GM12892 (cell line): ENCODE measurements at places on chromosomes 1 and 21.

GRCh38 chr1:173424143-173424542, 53.0 kb upstream of the PRDX6 start:
- no peak for DNase-seq

GRCh38 chr1:183675883-183676585, 22.9 kb upstream of the APOBEC4 start:
- DNase-seq, result no peak

DNA sequence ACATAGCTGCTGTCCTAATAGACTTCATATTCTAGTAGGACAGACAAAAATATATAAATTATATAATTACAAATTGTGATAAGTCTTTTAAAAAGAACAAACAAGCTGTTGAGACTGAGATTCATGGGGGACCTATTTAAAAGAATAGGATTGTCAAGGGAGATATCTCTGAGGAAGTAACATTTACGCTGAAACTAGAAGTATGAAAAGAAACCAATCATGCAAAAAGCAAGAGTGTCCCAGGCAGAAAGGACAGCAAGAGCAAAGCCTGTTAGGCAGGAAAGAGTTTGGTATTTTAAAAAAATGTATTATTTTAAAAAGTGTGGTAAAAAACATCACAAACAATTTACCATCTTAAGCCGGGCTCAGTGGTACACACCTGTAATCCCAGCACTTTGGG, 9.1 kb upstream of the METTL13 start:
- DNase-seq, result no peak

- DNase-seq, result no peak
Observed at GRCh38 chr1:159753386-159753785, 27.4 kb upstream of the DUSP23 start.

- no peak for DNase-seq
Observed at GRCh38 chr21:41643246-41643966, 123.4 kb downstream of the RIPK4 start.

- DNase-seq, result no peak
Observed at GRCh38 chr1:78104322-78104721, 58.6 kb downstream of the GIPC2 start.

DNA sequence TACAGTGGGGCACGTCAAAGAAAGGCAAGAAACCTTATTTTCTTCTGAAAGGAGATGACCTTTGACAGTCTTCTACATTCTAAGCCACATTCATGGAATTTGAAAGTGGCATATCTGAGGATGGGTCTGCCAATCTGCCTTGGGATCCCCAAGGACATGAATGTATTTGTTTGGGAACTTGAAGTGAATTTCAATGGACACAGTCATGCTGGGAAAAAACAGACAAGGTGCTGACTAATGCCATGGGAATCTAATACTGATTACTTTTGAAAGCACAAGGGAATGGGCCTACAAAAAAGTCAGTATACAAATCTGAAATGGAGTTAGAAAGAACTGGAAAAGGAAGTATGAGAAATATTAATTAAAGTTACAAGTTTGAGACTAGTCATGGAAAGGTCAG, 128.8 kb downstream of the KCNJ6 start:
- no peak for DNase-seq

DNA sequence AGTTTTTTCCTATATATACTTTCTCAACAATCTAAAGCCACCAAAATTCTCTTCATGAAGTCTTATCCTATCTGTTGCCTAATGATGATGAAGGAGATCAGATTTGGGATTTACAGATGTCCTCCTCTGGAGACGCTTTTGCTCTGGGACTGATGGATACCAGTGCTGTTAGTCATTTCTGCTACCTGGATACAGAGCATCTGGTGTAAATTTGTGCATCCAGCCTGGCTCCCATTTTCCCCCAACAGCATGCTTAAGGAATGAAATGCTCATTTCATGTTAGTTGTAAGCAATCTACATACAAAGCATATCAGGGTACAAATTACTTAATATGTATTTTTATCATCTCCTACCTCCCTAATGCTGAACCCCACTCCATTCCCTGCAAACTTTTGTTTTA, 57.7 kb downstream of the HNRNPR start:
- DNase-seq, result no peak

- DNase-seq, result no peak
Observed at GRCh38 chr21:17859661-17860060, 40.5 kb upstream of the C21orf91 start.

DNA sequence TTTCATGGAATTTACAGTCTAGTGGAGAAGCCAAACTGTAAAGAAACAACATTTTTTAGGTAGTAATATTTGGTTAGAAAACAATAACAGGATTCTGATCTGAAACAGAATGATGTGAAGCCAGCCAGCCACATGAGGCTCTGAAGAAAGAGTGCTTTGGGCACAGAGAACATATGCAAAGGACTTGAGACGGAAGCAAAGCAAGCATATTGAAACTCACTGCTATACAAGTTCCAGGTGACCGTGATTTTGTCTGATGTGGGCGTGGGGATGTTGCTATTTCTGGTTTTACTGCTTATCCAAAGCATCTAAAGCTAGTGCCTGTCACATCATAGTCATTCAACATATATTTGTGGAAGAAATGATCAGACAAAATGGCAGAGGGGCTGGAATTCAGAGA, 14.7 kb downstream of the CRP start:
- DNase-seq, result no peak

DNA sequence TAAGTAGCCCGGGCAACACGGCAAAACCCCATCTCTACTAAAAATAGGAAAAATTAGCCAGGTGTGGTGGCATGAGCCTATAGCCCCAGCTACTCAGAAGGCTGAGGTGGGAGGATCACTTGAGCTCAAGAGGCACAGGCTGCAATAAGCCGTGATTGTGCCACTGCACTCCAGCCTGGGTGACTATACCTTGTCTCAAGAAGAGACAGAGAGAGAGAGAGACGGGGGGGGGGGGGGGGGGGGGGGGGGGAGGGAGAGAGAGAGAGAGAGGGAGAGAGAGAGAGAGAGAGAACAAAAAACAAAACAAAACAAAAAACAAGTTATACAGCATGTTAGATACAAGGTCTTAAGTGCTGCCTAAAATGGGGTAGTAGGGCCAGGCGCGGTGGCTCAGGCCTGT, 77.8 kb upstream of the ZNF281 start:
- DNase-seq, result no peak
